ENCODE measurements at places on chromosomes 1 and 21. TPM values are rescaled to one million over a fixed set of nuclear protein-coding genes. Genes with fewer than 3 reads are reported as not detected.

DMRTA2 gene
- not detected for polyA plus RNA-seq

CSF1 gene
- 9.1 TPM for polyA plus RNA-seq

COL16A1 gene
- 27.4 TPM for polyA plus RNA-seq

RGS8 gene
- not detected for polyA plus RNA-seq

IQGAP3 gene
- 1.3 TPM for polyA plus RNA-seq

FAM43B gene
- 0.05 TPM for polyA plus RNA-seq

Data from stomach (tissue), 19 donors.